ENCODE measurements at places on chromosomes 6 and 20.

DNA sequence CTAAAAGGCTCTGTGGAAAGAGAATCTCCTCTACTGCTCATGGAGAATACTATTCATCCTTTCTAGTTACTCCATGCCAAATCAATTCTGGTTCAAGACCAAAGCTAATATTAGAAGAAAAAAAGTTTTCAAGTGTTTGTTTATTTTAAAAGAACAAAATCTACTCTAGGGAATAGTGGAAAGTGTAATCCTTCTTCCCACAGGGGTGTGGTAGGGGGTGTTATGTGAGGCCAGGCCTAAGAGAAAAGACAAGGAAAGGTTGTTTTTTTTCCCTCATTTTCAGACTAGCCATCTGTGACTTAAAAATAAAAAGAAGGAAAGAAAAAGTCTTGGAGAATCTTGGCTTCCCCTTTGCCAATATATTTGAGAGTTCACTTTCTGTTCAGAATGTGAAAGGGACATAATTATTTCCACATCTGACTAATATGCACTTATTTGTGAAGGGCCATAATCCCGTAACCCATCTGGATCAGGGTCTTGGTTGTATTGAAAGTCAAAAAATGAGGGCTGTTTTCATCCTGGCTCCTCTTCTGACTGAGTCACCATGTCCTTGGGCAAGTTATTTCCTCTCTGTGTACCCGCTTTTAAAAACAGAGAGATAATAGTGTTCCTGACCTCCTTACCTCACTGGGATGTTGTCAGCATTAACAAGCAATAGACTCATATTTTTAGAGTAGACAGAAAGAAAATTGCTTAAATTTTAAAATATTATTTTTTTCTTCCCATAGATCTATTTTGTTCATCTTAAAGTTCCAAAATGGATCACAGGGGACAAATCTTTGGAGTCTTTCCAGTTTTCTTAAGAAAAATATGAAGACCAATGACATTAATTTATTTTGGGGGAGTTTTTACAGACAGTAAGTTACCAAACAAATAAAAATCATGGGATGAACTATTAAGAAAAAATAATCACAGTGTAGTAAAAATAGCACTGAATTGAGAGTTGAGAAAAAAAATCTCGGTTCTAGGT lies 233.7 kb downstream of the IBTK start:
- DNase-seq = no peak
- no peaks in the 10 kb centered on the region for H3K4me1 ChIP-seq
- no peaks in the 10 kb centered on the region for H3K36me3 ChIP-seq
- no peak overlapping the region for H3K27ac ChIP-seq

GRCh38 chr6:118309337-118310093 lies 238.6 kb upstream of the PLN start:
- H3K4me1 ChIP-seq = no peaks in the 10 kb centered on the region
- no peak for DNase-seq
- H3K4me3 ChIP-seq = no peak overlapping the region
- no peaks in the 10 kb centered on the region for H3K27me3 ChIP-seq

GRCh38 chr20:19929012-19929360 lies 88.2 kb upstream of the NAA20 start:
- H3K4me1 ChIP-seq = no peaks in the 10 kb centered on the region
- DNase-seq = no peak
- no peaks in the 10 kb centered on the region for H3K27me3 ChIP-seq

DNA sequence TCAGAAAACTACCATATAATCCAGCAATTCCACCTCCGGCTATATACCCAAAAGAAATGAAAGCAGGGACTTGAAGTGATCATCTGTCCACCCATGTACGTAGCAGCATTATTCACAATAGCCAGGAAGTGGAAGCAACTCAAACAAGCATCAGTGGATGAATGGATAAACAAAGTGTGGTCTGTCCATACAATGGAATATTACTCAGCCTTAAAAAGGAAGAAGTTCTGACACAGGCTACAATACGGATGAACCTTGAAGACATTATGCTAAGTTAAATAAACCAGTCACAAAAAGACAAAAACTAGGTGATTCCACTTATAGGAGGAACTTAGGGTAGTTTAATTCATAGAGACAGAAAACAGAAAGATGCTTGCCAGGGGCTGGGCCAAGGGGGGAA lies 76.5 kb downstream of the ATP9A start:
- peaks cover 1% of the 10 kb centered on the region for H3K4me1 ChIP-seq
- DNase-seq = no peak
- no peaks in the 10 kb centered on the region for H3K27me3 ChIP-seq
- no peaks in the 10 kb centered on the region for H3K36me3 ChIP-seq
- no peak overlapping the region for H3K4me3 ChIP-seq
- no peak overlapping the region for H3K27ac ChIP-seq

DNA sequence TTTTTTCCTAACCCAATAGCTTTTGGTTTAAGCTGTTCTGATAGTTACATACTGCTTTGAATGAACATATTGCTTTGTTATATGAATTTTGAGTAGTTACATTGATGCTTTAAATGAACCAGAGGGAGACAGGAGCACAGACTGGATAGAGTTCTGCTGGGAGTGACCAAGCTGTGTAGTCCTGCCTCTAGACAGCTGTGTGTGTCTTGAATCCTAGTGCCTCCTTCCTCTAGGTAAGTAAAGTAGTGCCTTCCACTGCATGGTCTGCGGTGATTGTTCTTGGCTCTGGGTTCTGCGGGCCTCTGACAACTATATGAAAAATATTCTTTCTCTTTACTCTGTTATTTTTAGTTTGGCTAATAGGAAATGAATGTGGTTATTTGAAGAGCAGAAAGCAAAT lies 46.0 kb upstream of the ADGRG6 start:
- no peaks in the 10 kb centered on the region for H3K36me3 ChIP-seq
- no peak for DNase-seq
- H3K4me3 ChIP-seq = no peak overlapping the region
- H3K4me1 ChIP-seq = no peaks in the 10 kb centered on the region

GRCh38 chr20:35320396-35321126 lies 28.3 kb upstream of the FAM83C start:
- H3K4me1 ChIP-seq = peaks cover 6% of the 10 kb centered on the region
- H3K4me3 ChIP-seq = no peak overlapping the region
- no peak overlapping the region for H3K27ac ChIP-seq
- no peaks in the 10 kb centered on the region for H3K36me3 ChIP-seq

- no peaks in the 10 kb centered on the region for H3K4me1 ChIP-seq
- no peak overlapping the region for H3K4me3 ChIP-seq
- H3K27me3 ChIP-seq = no peaks in the 10 kb centered on the region
- H3K27ac ChIP-seq = no peak overlapping the region
- no peak for DNase-seq
These were observed 411.8 kb downstream of the MMUT start for GRCh38 chr6:49051281-49051680.

DNA sequence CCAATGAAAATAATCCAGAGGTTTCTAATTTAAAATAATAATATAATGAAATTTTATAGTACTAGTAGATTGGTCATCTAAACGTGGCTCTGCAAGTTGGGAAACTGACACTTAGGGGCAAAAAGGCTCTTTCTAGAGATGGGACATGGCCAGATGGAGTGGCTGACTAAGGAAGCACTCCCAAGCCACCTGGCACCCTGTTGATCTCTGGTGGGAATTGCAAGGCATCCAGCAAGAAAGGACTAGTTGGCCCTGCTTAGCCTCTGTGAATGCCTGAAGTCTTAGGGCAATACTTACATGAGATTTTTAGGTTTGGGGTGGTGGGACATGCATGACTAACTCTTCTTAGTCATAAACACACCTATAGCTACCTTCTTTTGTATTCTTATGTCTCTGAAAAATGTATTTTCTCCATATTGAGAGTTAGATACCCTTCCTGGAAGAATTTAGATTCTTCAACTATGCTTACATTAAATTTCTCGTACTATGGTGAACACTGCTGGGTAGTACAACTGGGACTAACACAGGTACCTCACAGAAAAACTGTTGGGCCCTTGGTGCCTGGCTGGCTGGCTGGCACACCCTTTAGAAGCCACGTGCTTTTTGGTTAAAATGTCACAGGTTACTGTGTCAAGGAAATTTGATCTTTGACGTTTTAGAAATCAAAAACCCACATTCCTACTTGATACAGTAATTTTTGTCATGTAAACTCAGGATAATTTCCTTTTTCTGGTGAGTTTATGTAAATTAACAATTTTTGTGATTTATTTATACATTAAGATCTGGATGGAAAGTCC lies 25.0 kb upstream of the SH3BGRL2 start:
- H3K36me3 ChIP-seq = no peaks in the 10 kb centered on the region
- no peak for DNase-seq
- no peak overlapping the region for H3K27ac ChIP-seq

DNA sequence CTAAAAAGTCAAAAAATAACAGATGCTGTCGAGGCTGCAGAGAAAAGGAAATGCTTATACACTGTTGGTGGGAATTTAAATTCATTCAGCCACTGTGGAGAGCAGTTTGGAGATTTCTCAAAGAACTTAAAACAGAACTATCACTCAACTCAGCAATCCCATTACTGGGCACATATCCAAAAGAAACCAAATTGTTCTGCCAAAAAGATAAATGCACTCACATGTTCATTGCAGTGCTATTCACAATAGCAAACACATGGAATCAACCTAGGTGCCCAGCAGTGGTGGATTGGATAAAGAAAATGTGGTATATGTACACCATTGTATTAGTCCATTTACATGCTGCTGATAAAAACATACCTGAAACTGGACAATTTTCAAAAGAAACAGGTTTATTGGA lies 116.0 kb upstream of the VGLL2 start:
- no peak overlapping the region for H3K4me3 ChIP-seq
- DNase-seq = no peak
- H3K27me3 ChIP-seq = no peaks in the 10 kb centered on the region
- no peaks in the 10 kb centered on the region for H3K4me1 ChIP-seq

DNA sequence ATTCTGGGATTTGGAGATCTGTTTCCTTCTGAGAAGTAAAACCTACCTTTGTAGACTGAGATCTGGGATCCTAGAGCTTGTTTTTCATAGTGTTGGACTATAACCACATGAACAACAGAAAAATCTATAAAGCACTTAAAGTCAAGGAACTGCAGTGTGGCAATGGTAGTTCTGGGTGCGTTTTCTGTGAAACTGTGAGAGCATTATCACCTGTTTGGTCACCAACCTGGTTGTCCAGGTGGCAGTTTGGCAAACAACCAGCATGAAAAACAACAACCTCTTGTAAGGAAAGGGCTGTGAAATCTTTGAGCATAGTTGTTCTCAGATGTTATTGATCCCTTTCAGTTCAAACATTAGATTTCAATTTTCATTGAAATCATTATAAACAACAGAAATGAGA lies 215.8 kb upstream of the CITED2 start:
- no peak overlapping the region for H3K27ac ChIP-seq
- no peak for DNase-seq
- H3K4me3 ChIP-seq = no peak overlapping the region
- H3K4me1 ChIP-seq = no peaks in the 10 kb centered on the region
- no peaks in the 10 kb centered on the region for H3K27me3 ChIP-seq

DNA sequence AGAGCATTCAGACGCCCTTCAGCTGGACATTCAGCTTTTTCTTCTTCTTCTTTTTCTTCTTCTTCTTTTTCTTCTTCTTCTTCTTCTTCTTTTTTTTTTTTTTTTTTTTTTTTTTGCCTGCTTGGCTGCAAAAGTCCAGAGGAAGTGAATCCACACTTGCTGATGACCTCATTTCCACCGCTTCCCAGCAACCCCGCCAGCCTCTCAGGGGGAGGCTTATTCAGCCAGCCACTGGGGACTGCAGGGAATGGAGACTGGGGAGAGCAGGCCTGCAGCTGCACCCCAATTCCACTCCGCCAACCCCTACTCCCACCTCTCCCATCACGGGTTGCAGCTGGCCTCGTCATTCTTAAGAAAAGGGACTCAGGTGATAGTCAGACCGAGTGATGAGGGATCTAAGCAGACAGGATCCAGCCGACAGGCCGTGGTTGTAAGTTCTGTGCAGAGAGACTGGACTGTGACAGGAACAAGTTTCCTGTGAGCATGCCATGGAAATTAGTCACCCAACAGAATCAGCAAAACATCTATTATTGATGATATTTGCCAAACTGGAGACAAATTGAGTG lies 59.0 kb upstream of the QKI start:
- DNase-seq = no peak
- no peak overlapping the region for H3K4me3 ChIP-seq
- no peaks in the 10 kb centered on the region for H3K36me3 ChIP-seq
- no peaks in the 10 kb centered on the region for H3K27me3 ChIP-seq

- DNase-seq = no peak
- H3K4me3 ChIP-seq = no peak overlapping the region
- no peaks in the 10 kb centered on the region for H3K36me3 ChIP-seq
- H3K27me3 ChIP-seq = no peaks in the 10 kb centered on the region
- no peak overlapping the region for H3K27ac ChIP-seq
- no peaks in the 10 kb centered on the region for H3K4me1 ChIP-seq
These were observed 64.8 kb downstream of the FAM50B start for GRCh38 chr6:3913958-3914337.

DNA sequence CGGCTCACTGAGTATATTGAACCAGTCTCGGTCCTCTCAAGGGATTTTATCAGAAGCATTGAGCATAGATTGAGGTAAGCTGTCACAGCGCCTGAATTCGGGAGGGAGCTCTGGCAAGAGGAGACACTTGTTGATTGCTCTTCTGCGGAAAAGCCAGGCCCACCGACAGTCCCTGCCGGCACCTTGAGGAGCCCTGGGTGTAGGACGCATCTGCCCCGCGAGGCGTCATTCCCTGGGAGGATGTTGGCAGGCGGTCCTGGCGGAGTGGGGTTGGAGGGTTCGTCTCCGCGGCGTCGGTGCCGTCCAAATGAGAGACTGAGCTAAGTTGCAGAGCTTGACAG lies 843 bp downstream of the FBXO9 start:
- DNase-seq = no peak
- no peaks in the 10 kb centered on the region for H3K27me3 ChIP-seq
- H3K4me3 ChIP-seq = peak overlapping the region; percentile 99
- H3K4me1 ChIP-seq = no peaks in the 10 kb centered on the region
- no peak overlapping the region for H3K27ac ChIP-seq

- H3K27ac ChIP-seq = no peak overlapping the region
- H3K27me3 ChIP-seq = no peaks in the 10 kb centered on the region
- no peaks in the 10 kb centered on the region for H3K4me1 ChIP-seq
- H3K4me3 ChIP-seq = no peak overlapping the region
These were observed 589.8 kb downstream of the RNF144B start for GRCh38 chr6:18976966-18977365.

DNA sequence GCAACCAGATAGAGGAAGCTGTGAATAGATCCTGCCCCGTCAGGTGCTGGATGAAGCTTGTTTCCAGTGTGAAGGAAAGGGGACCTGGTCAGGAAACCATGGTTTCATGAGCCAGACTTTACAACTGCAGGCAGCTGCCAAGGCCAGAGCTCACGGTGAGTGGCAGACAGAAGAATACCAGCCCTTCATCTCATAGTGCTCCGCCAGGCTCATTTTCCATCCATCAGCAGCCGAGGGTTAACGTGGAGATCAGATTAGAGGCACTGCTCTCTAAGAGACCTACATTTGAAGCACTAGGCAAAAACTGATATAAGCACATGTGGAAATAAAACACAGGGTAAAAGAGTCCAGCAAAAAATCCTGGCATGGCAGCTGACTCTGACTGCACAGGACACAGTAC lies 172.4 kb downstream of the CD24 start:
- no peaks in the 10 kb centered on the region for H3K36me3 ChIP-seq
- no peak overlapping the region for H3K4me3 ChIP-seq
- no peaks in the 10 kb centered on the region for H3K27me3 ChIP-seq
- no peak overlapping the region for H3K27ac ChIP-seq
